Activated B cell treated with CpG ODN at 0.5 μM for 24 hours (primary cell): ENCODE measurements at places on chromosomes 6 and 20.

DNA sequence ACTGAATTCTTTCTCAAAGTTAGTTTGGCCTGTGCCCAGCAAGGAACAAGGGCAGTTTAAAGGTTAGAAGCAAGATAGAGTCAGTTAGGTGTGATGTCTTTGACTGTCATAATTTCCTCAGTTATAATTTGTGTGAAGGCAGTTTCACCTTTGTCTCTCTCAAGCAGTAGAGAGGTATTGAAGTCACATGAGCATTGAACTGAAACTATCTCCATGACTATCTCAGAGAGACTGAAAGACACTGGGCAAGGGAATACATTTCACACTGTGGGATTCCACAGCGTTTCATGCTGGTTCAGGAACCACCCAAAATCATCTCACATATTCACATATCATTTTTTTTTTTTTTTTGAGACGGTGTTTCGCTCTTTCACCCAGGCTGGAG lies 366.1 kb downstream of the PREX1 start:
- DNase-seq, result no peak

DNA sequence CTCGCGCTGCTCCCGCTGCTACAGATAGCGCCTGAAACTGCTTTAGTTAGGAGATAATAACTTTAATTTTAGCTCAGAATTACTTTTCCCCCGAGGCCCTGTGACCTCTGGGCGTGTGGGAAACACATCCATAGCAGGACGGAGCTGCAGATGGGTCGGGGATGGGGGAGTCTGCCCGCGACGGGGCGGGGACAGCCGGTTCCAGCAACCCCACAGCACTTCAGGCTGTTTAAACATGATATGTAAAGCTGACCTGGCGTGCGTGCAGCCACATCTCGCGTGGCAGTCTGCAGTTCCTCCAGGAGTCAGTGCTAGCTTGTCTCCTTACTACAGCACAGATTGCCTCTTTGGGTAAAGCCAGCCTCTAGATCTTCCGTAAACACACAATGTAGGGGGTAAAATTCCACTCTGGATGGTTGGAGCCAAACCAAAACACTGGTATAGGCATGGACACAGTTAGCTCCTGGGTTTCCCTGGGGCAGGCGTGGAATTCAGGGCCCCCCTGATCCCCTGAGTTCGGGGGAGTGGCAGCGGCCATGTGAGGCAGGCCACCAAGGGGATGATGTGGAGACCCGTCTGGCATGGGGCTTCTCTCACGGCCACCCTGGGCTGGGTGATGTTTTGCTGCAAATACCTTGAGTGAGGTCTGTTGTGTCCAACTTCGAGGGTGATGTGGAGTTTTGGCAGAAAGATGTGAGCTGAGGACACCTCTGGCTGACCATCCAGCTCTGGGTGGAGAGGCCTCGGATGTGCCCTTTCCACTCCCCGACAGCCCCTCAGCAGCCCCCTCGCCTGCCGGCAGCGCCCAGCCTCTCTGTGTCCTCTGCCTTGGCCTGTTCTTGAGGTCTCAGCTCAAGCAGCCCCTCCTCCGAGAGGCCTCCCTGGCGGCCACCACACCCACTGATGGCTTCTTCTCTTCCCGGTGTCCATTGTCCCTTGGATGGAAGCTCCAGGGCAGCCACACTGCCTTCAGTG lies 214.5 kb downstream of the TAF4 start:
- DNase-seq, result no peak

- no peak for DNase-seq
These were observed 181.0 kb downstream of the ZNF217 start for GRCh38 chr20:53412577-53413185.

- no peak for DNase-seq
These were observed 169.3 kb downstream of the BCAS1 start for GRCh38 chr20:53901064-53901463.

DNA sequence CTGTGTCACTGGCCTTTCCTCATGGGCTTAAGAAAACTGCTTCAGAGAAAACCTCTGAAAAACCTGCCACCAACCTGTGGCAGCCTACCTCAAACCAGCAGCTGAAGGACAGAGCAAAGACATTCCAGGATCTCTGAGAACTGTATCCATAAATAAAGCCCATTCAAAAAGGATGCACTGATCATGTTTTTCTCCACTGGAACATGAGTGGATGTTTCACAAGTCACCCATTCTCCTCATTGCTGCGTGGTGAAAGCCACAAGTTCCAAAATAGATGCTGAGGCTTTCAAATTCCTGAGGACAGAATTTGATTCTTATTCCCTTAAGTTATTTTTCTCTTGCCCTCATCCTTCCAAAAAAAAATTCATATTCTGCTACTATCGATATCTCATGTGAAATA lies 280.6 kb downstream of the KHDC1L start:
- DNase-seq, result no peak

- no peak for DNase-seq
These were observed 15.0 kb downstream of the CCN2 start for GRCh38 chr6:131936156-131936555.

GRCh38 chr20:63821811-63822210 lies 9.3 kb downstream of the ZBTB46 start:
- no peak for DNase-seq

- no peak for DNase-seq
These were observed 51.1 kb downstream of the MYO6 start for GRCh38 chr6:75800133-75800532.
